NCI-H2029 treated with DMSO at 0.1 percent for 48 hours (cell line): ENCODE measurements at places on chromosomes 12 and 14.

- no peak for DNase-seq
Measured at GRCh38 chr14:97970222-97970621, 1173.0 kb downstream of the VRK1 start.

- no peak for DNase-seq
Measured at GRCh38 chr14:29148221-29148620, 381.6 kb downstream of the FOXG1 start.

DNA sequence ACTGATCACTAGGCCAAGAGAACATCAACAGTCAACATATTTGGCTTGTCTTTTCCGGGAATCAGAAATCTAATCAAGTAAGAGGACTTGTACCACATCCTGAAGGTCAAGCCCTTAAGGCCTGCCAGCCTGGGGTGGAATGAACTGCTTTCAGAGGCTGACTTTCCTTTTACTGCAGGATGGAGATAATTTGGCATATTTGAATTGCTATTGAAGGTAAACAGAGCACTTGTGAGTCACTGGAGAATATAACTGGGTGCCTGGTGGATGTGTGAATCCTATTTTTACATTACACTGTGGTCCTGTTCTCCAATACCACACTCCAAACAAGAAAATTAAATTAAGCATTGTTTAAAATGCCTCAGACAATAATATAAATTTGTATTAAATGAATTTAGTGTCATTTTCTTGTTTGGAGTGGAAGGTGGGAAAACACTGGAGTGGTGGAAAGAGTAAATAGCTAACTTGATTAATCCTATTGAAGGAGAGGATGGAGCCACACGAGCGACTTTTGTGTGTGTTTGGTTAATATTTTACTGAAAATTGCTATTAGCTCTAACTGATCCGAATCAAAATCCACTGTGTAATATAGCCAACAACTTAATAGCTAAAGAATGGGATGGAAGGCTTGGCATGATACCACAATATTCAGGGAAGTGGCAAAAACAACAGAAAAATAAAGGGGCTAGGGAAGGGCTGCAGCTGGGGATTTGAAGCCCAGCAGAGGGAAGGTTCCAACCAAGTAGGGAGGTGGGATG lies 89.4 kb downstream of the OTX2 start:
- DNase-seq: no peak

- no peak for DNase-seq
Measured at GRCh38 chr12:40152783-40153383, 47.0 kb upstream of the SLC2A13 start.

DNA sequence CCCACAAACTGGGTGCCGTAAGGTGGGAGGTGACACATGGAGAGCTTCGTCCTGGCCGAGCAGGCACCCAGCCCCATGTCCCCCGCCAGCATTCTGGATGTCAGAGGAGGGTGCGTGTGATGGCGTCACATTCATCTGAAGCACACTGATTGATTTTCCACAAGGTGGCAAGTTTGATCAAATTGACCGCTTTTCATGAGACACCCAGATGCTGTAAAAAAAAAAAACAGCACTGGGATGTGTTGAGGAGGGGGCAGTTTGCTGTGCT lies 24.2 kb downstream of the SLC25A29 start:
- no peak for DNase-seq

- DNase-seq: no peak
Measured at GRCh38 chr12:67786086-67786485, 137.5 kb downstream of the DYRK2 start.

- DNase-seq: no peak
Measured at GRCh38 chr14:51730098-51730497, 78.4 kb downstream of the FRMD6 start.

- DNase-seq: no peak
Measured at GRCh38 chr12:47910981-47911380, 6.2 kb upstream of the VDR start.

- no peak for DNase-seq
Measured at GRCh38 chr12:116141110-116141832, 136.2 kb downstream of the MED13L start.

- no peak for DNase-seq
Measured at GRCh38 chr12:77767335-77767734, 63.4 kb upstream of the NAV3 start.

- DNase-seq: no peak
Measured at GRCh38 chr14:104925855-104926609, 1.4 kb downstream of the PLD4 start.

DNA sequence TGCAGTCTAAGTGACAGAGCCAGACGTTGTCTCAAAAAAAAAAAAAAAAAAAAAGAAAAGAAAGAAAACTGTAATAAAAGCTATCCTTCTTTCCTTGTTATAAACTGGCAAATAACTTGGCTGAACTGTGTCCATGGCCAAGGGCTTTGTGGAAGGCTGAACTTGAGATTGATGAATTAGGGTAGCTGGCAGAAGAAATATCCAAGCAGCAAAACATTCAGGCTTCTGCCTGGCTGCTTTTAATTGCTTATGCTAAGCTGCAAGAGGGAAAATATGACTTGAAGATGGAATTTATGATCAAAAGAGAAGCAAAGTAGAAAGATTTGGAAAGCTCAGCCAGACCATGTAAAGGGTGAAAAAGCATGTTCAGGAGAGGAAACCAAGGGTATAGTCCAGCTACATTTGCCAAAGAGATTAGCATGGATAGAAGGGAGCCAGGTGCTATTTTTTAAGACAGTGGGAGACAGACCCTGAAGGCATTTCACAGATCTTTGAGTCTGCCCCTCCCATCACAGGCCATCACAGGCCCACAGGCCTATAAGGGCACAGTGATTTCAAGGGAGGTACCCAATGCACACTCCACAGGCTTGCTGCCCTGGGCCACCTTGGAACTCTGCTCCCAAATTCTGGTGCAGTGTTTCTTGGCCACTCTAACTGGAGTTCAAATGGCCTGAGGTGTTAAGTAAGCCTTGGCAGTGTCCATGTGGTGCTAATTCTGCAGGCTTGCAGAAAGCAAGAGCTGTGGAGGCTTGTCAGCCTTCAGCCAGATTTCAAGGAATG lies 226.0 kb downstream of the AEBP2 start:
- DNase-seq: no peak

DNA sequence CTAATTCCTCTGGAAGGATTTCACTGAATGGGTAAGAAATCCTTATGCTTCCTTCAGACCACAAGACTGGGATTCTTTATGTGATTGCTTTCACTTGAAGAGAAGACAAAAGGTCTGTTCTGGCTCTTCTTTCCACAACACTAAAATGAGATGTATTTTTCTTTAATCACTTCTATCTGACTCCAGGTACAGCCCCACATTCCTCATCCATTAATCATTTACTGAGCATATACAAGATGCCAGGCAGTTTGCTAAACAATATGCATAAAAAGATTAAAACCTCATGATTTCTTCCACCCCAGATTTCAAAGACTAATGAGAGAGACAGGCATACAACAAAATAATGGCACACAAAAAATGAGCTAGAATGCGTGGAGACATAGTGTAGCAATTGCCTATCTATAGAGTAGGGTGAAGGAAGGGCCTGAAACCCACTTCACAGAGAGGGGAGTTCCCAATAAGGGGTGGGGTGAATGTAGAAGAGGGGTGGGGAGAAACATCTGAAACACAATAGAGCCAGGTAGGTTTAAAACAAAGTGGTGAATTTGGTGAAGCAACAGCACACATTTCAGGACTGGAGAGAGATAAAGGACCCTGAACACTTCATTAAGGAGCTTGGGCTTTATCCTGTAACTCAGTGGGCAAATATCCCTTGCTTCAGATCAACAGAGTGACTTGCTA lies 65.1 kb upstream of the PRB2 start:
- no peak for DNase-seq

GRCh38 chr14:52185178-52185577 lies 82.3 kb upstream of the PTGDR start:
- DNase-seq: no peak

GRCh38 chr12:116542345-116542956 lies 16.7 kb upstream of the MAP1LC3B2 start:
- no peak for DNase-seq

DNA sequence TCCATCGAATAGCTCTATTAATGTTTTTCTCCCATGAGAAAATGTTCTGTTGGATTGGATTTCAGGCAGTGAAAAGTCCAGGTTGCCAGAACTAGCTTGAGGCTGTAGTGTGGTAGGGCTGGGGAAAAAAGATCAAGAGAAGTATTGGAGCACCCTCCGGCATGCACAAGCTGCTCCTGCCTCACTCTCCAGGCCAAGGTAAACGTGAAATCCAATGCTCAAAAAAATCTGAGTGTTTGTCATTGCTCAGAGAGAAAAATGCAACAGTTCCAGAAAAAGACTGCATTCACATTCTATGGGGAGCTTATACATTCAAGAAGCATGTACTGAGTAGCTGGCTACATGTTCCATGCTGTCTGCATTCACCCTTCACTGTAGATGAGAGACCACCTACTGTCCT lies 680.9 kb upstream of the TBX3 start:
- peak; percentile 10 for DNase-seq

DNA sequence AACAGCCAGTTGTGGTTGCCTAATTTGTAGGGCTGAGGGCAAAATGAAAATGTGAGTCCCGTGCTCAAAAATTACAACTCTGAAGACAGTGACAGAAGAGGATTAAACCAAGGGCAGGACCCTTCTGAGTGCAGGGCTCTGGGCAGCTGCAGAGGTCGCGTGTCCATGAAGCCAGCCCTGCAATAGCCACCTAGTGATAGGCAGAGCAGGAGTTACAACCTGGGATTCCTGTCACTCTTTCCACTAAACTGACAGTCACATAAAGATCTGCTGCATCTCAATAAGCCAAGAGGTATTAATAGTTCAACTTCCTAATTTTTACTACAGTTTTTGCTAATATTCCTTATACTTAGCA lies 94.1 kb downstream of the SLC2A13 start:
- no peak for DNase-seq

DNA sequence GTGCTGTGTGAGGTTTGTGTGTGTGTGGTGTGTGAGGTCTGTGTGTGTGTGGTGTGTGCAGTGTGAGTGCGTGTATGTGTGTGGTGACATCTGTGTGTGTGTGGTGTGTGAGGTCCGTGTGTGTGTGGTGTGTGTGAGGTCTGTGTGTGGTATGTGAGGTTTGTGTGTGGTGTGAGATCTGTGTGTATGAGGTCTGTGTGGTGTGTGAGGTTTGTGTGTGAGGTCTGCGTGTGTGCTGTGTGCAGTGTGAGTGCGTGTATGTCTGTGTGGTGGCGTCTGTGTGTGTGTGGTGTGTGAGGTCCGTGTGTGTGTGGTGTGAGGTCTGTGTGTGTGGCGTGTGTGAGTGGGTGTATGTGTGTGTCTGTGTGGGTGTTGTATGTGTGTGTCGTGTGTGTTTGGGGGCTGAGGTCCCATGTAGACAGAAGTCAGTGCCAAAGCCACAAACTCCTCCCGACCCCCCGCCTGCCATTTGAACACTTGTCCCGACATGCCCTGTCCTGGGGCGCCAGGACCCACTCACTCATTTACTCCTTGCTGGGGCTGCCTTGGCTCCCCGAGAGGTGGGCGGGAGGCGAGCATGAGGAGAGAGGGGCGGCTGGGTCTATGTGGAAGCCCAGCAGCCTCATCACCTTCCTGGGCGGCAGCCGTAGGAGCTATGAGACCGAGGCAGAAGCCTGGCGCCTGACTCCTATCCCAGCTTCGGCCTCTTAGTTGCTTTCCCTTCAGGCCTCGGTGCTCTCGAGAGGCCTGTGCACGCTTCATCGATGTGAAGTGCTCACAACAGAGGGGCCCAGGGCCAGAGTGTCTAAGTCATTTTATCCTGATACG lies 20.5 kb downstream of the RILPL1 start:
- no peak for DNase-seq

DNA sequence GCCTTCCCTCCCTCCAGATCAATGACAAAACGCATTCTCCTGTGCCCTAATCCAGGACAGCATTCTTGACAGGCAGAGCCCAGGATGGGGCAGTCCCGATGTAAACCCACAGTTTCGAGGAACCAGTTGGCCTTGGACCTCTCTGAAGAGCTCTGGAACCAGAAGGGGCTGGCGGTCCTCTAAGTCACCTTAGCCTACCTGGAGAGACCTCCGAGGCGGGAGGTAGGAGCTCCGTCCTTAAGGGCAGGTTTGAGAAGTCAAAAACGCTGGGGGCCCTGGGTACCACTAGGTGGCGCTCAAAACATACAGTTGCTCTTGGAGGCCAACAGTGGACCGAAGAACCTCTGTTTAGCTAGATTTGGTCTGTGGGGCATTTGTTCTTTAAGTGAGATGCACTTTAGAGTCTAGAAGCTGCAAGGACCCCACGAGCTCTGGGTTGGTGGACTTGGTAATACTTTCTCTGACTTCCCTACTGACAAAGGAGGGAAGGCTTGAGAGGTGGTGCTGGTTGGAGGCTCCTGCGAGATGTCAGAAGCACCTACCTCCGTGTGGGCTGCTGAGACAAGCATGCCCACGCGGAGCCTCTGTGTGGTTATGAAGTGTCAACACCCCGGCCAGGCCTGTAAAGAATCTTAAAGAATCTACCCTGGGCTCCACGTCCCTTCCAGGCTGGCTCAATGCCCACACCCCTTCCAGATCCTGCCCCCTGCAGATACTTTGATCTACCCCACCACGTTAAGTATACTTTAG lies 74.8 kb upstream of the CHST11 start:
- DNase-seq: peak; percentile 72

GRCh38 chr14:100822532-100823296 lies 3.2 kb upstream of the MEG3 start:
- no peak for DNase-seq

GRCh38 chr14:34475163-34475562 lies 13.1 kb upstream of the SPTSSA start:
- DNase-seq: no peak

- no peak for DNase-seq
Measured at GRCh38 chr14:104600141-104600643, 4.4 kb downstream of the TMEM179 start.

DNA sequence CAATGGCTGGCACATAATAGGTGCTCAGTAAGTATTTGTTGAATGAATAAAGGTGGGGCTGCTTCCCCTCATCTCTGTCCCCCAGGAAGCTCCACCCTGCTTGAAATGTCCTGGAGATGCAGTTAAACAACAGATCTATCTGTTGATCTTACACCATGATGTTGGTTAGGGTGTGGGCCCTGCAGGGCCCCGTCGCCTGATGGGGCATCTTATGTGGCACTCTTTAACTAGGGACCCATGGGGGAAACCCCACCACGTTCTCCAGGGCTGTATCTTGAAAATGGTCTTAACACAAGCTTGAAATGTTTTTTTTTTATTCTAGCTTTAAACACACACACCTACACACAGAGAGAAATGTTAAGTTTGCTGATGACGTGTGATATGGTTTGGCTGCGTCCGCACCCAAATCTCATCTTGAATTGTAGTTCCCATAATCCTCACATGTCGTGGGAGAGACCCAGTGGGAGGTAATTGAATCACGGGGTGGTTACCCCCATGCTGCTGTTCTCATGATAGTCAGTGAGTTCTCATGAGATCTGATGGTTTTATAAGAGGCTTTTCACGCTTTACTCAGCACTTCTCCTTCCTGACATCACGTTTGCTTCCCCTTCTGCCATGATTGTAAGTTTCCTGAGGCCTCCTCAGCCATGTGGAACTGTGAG lies 741.7 kb downstream of the VRK1 start:
- no peak for DNase-seq

- no peak for DNase-seq
Measured at GRCh38 chr14:67918838-67919237, 99.3 kb downstream of the RAD51B start.
